Anterior cingulate cortex (tissue), 58 donors: ENCODE measurements at places on chromosomes 3 and 15.

- no peak for DNase-seq
These were observed 17.7 kb upstream of the GSK3B start for GRCh38 chr3:120111898-120112297.

DNA sequence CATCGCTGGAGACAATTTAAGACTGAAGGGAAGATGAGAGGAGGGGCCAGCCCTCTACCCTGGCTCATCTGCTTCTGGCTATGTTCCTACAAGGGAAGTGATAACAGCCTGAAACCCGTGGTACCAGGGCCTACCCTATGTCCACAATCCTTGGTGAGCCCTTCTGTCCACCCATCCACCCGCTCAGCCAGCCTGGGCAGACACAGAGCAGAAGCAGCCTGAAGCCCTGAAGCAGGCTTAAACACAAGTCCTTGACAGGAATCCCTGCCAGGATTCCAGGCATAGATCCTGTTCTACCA, 15.4 kb downstream of the CLK3 start:
- no peak for DNase-seq

GRCh38 chr3:42855547-42856380, 19.9 kb downstream of the CYP8B1 start:
- DNase-seq: no peak

DNA sequence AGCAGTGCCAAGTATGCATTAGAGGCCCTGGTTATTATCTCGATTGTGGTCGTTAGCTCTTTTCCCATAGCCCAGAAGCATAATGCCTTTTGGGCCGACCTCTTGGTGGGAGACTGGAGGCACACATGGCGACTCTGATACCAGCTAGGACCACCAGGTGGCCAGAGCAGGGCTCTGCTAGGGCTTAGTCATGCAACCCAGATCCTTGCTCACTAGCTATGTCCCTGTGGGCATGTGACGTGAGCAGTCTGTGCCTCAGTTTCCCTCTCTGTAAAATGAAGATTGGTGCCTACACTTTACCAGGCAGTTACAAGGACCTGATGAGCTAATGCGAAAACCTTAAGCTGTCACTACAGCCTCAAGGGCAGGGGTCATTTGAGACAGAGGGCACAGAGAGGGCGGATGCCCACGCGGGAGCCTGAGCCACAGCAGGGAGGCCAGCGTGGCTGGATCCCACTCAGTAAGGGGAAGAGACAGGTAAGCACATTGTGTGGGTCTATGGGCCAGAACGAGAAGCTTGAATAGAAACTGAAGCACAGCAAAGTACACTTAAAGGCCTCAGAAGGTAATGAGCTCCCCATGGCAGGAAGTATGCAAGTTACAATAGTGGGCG, 8.8 kb downstream of the KLF15 start:
- DNase-seq: no peak

DNA sequence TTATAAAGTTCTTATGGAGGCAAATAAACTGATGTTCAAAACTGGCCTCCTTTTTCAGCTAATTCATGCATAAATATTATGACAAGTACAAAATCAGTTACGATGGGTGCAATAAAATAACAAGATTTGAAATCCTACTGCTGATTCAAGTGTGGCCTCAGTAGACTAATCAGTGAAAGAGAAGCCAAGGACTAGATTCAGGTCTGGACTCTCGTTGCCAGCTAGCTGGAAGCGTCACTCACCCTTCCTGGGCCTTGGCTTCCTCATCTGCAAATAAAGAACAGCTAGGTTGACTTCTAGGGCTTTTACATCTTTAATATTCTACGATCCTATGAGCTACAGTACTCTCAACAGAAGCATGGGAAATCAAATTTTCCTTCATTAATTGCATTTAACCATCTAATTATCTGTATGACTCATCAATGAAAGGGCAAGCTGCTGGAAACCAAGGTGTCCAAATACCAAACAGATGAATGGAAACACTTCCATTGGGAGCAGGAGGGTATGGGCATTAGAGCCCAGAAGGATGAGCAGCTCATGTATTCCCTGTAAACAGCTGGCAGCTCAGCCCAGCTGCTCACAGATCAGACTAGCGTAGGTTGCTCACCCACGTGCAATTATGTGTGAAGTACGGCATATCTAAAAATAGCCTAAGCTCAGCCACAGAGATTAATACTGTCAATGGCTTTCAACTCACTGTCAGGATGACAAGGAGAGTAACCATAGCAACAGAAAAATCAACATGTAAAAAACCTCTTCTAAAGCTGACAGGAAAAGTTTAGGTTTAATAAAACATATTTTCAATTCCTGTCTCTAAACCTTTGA, 294.8 kb downstream of the PLCL2 start:
- DNase-seq: no peak
